ENCODE measurements at places on chromosomes 3 and 15. TPM values are rescaled to one million over a fixed set of nuclear protein-coding genes. Genes with fewer than 3 reads are reported as not detected.
A peak's percentile ranks its signal among the peaks of the same experiment; 100 is the strongest.

DNA sequence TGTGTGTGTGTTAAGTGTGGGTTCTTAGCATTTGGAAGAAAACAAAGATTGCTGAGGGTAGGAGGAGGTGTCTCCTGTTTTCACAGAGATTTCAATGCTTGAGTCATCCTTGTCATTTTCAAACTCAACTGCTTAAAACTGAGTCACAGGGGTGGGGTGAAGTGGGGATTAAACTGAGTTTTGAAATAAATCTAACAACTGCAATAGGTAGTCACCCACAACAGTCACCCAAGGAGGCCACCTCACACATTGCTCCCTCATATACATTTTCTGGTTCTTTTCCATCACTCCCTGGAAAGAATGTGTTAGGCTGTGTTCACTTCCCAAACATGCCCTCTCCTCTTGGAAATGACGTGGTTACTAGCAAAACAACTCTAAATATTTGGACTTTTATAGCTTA lies 187.7 kb upstream of the CMC1 start:
- DNase-seq, result peak; percentile 1

DNA sequence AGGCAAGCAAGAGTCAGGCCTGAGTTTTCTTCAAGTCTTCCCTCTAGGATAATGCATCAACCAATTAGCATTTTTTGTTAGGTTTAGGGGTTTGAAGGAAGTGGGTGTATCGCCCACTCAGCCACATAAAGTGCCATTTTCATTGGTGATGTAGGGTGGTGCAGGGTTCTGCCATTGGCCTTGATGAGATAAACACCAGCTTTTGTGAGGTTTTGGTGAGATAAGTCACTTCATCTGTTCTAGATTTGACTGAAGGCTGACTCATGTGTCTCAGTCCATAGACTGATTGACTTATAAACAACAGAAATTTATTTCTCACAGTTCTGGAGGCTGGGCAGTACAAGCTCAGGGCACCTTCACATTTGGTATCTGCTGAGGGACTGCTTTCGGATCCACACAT lies 84.5 kb upstream of the C3orf80 start:
- no peak for DNase-seq

GRCh38 chr3:137610723-137611122 lies 153.4 kb upstream of the SOX14 start:
- DNase-seq, result no peak

C3orf70 gene
- total RNA-seq, result 26.8 TPM

GRIP2 gene
- total RNA-seq, result 9.7 TPM

DNA sequence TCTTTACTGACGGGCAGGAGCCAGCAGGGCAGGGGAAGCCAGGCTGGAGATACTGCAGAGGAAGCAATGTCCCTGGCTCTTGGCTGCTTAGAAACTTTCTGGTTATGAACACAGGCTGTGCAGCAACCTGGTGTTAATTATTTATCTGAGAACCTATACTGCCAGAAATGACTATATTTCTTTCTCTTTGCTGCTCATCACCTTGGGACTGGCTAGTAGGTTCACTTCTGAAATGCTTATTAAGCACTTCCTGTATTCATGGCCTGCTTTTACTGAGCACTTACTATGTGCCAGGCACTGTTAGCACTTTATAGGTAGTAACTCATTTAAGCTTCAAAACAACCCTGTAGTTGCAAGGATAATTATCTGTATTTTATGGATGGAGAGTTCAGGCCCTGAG lies 57.6 kb downstream of the RAB11A start:
- DNase-seq, result no peak

RTP4 gene
- not detected for total RNA-seq

LRRC3B gene
- total RNA-seq, result 51.3 TPM

PLOD2 gene
- 22.6 TPM for total RNA-seq

CAMK2N2 gene
- 3.4 TPM for total RNA-seq

CADM2 gene
- 96.5 TPM for total RNA-seq

LPP gene
- 11.7 TPM for total RNA-seq

GRCh38 chr15:68302729-68303128 lies 25.2 kb downstream of the FEM1B start:
- no peak for DNase-seq

CLDN1 gene
- 1.6 TPM for total RNA-seq

- DNase-seq, result no peak
Observed at GRCh38 chr3:193530231-193531165, 24.2 kb downstream of the ATP13A4 start.

GRCh38 chr15:78243058-78243457 lies 8.7 kb upstream of the ACSBG1 start:
- DNase-seq, result no peak

CCRL2 gene
- 1.1 TPM for total RNA-seq

All from occipital lobe (tissue), 3 donors.